ENCODE measurements at places on chromosomes 11 and 22.

- DNase-seq: no peak
Observed at GRCh38 chr11:88315981-88316441, 21.5 kb downstream of the CTSC start.

DNA sequence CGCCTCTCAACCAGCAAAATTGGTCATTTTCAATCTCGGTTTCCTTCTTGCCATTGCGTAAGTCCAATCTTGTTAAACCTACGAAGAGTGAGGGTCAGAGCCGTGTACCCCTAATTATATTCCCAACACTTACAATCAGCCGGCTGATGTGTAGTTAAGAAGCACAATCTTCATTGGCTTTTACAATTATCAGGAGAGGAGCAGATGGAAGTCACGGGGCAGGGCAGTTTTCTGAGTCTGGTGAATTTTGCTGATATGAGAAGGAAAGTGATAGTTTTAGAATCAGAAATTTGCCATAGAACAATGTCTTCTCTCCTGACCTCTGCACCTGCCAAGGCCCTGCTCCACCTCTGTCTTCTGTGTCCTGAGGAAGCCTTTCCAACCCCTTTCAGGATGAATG, 35.0 kb upstream of the ATXN10 start:
- DNase-seq: no peak

GRCh38 chr11:116189408-116190170, 583.2 kb downstream of the BUD13 start:
- no peak for DNase-seq

GRCh38 chr22:36383110-36383581, 4.6 kb downstream of the MYH9 start:
- DNase-seq: peak; percentile 59

DNA sequence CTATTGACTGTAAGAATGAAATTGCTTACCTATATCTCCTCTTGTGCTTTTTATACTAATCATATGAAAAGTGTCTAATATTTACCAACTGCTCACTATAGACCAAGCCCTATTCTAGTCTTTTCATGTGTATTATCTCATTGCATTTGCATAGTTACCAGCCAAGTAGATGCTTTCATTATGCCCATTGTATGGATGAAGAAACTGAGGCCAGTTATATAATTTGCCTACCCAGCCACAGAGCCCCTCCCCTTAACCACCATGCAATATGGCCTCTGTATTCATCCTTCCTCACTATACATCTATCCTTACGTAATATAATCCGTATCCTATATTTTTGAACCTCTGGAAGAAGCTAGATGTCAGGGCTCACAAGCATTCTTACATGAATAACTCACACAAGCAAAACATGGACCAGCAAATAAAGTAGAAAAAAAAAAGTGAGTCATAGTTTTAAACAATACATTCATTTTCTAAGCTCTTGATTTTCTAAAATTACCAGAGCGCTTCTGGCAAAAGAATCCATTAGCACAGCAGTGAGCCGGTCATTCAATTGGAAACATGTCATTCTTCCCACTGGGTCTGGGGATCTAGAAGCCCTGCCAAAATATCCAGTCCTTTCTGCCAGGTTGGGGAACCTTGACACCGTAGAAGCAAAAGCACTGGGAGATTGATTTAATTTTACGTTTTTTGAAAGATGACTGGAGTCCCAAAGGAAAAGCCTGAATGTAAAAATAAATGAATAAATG, 80.0 kb downstream of the C11orf91 start:
- DNase-seq: peak; percentile 71

DNA sequence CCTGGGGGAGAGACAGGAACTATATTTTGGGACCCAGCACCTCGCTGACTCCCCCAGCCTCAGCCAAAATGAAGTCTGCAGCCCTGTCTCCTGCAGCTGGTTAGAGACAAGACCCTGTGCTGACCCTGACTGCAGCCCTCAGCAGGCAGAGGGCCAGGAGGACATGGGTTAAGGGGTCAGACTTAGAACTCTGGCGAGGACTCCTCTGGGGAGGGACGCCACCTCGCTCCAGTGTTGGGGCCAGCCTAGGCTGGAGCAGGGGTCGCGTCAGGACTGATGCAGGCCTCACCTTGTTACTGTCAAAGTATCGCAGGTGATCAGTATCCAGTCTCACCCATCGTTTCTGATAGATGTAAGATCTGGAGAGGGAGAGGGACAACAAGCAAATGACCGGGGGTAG, 36.9 kb upstream of the PDE2A start:
- DNase-seq: no peak

GRCh38 chr11:133945087-133945974, 11.4 kb downstream of the IGSF9B start:
- DNase-seq: peak; percentile 37

DNA sequence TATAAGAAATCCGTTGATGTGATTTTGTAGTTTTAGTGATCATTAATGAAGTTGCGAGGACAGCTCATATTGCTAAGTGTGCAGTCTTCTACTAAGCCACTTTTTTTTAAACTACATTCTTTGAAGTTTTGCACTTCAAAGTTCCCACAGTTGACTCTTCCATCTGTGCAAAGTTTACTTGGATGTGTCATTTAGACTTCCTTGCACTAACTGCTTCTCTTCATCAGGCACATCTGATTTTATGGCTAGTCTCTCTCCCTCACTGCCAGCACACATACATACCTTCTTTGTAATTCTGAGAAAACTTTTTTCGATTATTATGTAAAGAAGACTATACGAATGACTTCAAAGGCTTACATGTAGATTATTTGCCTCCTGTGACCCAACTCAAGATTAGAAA, 250.0 kb downstream of the DYNC2H1 start:
- DNase-seq: no peak

All from fibroblast of pulmonary artery (primary cell).